ENCODE measurements at places on chromosomes 12 and 14.

DNA sequence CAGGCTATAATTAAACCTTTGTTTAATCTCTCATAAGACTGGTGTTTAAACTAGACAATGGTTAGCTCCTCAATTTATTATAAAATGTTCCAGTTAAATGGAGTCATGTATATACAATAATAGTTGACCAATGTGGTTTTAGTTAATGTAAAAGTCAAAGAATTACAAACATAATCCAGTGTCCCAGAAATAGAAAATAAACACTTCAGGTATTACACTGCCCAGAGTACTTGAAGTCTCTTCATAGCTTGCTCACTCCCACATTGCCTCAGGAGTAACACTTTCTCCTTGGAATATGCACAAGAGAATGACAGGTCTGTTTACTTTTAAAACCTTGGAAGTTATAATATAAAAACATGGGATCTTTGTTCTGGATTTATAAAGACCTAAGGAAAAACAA lies 60.5 kb downstream of the SLC38A1 start:
- no peak for DNase-seq

GRCh38 chr12:4556735-4557530 lies 5.1 kb upstream of the DYRK4 start:
- no peak for DNase-seq

GRCh38 chr12:108910336-108910735 lies 30.4 kb downstream of the DAO start:
- no peak for DNase-seq

DNA sequence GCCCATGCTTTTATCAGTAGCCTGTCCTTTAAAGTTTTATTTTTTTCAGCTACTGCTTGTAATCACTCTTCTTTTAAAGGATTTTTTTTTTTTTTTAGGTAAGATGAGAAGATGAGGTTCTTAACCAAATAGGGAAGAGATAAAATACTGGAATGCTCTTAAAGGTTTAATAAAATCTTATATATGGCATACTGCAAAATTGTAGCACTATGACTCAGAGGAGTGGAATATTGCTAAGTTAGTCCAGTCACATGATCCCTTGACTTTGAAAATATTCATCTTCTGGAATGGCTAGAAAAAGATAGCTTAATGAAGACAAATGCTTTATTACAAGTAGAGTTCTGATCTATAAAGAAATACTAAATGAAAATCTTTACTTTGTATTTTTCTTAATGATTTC lies 116.6 kb downstream of the NAV3 start:
- peak; percentile 8 for DNase-seq

- DNase-seq = peak; percentile 75
These were observed 111.9 kb downstream of the CALM1 start for GRCh38 chr14:90508536-90509254.

- DNase-seq = no peak
These were observed 47.8 kb downstream of the ATL1 start for GRCh38 chr14:50607761-50608160.

DNA sequence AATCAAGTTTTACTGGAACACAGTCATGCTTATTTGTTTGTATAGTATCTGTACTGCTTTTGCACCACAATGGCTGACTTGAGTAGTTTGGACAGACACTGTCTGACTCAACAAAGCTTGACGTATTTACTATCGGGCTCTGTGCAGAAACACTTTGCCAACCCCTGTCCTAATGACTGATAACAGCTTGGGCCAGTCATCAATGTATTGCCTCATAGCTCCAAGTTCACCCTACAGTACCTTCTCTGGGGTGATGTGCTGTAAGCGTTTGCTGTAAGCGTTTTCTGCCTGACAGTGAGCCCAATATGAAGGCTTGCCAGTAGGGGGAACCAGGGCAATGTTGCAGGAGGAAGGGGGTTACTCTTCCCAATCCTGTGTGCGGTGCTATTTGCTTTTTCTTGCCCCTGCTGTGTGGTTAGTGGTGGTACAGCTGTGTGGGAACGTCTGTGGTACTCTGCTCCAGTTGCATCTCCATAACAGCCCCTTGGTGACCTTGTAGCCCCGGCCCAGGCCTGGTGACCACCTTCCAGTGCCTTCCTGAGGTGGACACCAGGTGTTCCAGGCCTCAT lies 5.4 kb upstream of the CCDC177 start:
- peak; percentile 85 for DNase-seq

- DNase-seq = no peak
These were observed 18.3 kb upstream of the LRP1-AS start for GRCh38 chr12:57165741-57166140.

GRCh38 chr14:33567731-33568130 lies 383.1 kb downstream of the EGLN3 start:
- DNase-seq = no peak

DNA sequence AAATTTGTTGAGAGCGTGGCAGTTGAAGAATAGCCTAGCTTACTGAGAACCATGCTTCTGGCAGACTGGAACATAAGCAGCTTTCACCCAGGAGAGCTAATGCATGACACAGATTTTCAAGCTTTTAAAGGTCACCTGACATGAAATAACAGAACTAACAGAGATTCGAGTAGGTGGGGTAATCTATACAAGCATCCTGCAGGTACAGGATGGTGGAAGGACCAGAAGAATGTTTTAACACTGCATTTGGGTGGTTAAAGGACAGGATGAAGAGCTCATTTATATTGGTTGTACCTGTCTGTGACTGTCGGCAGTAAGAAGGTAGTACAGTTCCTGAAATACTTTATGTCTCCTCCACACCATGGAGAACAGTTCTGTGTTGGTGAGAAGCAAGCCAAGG lies 8.9 kb downstream of the PELI2 start:
- DNase-seq = no peak

DNA sequence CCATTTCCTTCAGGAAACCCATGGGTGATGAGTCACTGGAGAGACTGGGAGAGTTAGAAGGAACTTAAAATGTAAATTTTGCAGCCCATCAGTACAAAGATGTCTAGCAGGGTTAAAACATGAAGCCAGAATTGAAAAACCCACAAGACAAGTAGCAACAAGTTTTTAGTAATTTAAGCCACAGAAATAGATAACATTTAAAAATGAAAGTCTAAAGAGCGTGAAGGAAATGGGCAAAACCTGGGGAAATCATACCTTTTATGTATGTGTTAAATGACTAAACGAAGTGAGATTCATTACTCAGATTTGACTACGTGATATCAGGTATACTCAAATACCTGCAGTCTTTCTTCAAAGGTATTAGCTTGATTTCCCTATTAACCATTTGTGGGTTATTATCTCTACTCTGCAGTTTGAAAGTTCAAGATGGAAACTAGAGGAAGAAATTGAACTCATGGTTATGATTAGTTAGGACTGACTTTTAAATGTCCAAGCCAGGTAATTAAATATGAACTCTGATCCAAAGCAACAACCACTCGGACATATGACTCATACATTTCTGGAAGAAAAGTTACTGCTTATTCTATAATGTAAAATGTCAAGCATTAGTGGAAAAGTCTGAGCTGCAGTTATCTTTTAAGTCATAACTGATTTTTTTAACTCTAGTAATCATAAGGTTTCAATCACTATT lies 84.1 kb downstream of the ITPR2 start:
- DNase-seq = no peak

DNA sequence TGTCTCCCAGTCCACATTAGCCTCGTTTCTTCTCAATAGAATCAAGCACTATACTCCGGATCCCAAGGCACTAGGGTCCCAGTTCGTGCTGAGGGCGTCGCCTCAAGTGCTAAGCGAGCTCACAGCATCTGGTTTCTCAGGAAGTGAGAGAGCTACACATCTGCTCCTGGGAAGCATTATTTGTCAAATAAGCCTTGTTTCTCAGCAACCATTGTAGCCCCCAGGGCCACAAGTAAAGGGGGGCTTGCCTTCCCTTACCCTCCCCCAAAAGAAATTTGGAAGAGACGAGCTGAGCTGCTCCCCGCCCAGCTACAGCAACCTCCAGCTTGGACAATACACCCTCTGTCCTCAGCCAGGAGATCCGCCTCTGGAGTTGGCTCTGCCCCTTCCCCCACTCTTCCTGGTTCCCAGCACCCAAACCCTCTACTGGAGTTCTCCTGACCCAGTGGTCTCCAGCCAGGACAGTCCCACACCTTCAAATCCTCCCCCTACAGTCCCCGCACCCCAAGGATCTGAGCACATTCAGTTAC lies 5.7 kb upstream of the TNS2 start:
- DNase-seq = peak; percentile 12

GRCh38 chr14:60506462-60506984 lies 2.4 kb upstream of the SIX6 start:
- no peak for DNase-seq

DNA sequence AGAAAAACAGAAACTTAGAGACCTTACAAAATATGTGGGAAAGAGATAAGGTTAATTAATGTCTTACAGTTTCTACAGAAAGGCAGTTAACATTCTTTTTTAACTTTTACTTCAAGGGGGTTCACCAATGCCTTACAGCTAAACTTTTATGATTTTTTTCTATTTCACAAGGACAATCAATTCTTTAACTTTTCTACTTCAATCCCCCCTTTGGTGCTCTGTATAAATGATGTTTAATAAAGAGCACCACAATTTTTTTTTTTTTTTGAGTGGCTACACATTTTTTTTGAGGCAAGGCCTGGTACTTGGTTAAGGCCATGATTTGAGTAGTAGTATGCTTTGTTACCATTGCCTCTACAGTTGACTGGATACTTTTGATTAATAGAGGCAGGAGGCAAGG lies 279.6 kb downstream of the PRKD1 start:
- no peak for DNase-seq

DNA sequence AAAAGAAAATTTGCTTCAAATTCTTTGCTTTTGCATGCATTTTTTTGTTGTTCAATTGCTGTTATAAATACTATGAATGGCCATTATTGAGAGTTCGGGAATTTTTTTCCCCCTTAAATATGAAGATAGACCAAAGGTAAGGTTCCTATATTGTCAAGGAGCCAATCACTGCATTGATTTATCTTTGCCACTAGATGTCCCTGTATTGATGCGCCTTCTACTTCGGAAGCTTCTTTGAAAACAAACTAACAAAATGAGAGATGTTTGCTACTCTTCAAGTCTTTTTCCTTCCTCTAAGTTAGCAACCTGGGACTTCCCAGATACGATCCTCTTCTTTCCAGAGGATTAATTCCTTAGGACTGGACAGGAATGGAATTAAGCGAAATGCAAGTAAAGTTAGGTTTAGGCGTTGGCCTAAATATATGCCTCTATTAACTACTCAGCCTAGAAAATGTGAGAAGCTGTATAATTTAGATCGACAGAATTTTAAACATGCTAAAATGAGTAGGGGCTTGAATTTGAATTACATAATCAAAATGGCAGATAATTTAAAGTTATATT lies 318.1 kb downstream of the AEBP2 start:
- peak; percentile 52 for DNase-seq

- no peak for DNase-seq
These were observed 43.8 kb downstream of the RESF1 start for GRCh38 chr12:32002848-32003493.

DNA sequence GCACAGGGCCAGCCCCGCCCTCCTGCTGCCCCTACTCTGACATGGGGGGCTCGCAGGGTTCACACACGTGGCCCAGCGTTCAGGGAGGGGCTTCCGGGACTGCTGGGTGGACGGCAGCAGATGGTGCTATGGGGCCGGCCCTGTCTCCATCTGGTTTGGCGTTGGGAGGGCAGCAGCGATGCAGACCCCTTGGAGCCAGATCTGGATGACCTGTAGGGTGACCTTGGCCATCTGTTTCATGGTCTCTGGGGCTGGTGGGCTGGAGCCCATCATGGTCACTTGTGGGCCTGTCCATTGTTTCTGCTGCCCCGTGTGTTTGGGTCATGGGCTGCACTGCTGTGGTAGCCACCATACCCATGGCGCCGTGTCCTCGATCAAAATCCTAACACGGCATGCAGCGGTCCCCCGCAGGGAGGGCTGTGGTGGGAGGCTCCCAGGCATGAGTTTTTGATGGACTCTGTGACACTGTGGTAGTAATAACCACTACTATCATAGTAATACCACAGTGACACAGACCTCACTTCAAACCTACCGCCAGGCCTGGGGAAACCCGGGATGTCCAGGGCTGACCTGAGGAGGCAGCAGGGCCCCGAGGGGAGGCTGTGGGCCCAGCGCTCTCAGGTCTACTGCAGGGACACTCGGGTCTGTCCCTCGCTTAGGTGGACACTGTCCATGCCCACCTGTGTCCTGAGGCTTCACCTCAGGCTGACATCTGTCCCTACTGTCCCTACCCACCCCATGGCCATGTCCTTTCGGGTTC lies 359.4 kb downstream of the TMEM121 start:
- DNase-seq = no peak

GRCh38 chr12:63228853-63229252 lies 77.9 kb upstream of the AVPR1A start:
- DNase-seq = no peak

DNA sequence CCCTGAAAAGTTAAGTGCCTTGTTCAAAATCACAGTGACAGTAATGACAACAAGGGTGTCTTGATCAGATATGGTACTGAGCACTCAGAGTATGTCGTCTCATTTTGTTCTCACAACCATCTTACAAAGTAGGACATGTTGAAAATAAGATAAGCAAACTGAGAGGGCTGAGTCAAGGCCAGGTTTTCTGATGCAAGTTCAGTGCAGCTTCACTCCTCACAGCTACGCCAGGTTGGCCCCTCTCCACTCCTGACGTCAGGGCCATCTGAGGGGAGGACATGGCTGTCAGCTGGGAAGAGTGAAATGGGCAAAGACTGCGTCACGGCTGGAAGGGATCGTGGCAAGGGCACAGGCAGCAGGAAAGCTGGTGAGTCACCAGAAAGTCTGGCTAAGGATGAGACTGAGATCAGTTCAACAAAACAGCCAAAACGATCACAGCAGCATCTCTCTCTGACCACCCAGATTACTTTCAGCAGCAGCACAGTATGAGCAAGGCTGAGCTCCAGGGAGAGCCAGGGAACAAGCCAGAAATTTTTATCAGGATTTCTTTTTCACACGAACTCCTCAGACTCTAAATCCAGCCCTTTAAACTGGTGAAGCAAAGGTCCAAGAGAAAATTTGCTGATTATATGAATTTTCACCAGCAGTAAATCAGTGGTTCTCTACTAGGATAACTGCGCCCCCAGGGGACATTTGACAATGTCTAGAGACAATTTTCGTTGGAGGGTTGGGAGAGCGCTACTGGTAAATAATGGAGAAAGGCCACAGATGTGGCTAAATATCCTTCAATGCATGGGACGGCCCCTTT lies 297.9 kb upstream of the AMIGO2 start:
- DNase-seq = peak; percentile 78

GRCh38 chr12:63915105-63915800 lies 70.8 kb downstream of the SRGAP1 start:
- no peak for DNase-seq

GRCh38 chr12:19186722-19187661 lies 57.5 kb downstream of the PLEKHA5 start:
- peak; percentile 69 for DNase-seq

- peak; percentile 23 for DNase-seq
These were observed 43.2 kb downstream of the PLEKHG7 start for GRCh38 chr12:92745856-92746550.

GRCh38 chr14:102750376-102750775 lies 26.9 kb upstream of the TRAF3 start:
- DNase-seq = no peak

- peak; percentile 4 for DNase-seq
These were observed 1165.4 kb downstream of the TMEM121 start for GRCh38 chr14:106691601-106692291.

DNA sequence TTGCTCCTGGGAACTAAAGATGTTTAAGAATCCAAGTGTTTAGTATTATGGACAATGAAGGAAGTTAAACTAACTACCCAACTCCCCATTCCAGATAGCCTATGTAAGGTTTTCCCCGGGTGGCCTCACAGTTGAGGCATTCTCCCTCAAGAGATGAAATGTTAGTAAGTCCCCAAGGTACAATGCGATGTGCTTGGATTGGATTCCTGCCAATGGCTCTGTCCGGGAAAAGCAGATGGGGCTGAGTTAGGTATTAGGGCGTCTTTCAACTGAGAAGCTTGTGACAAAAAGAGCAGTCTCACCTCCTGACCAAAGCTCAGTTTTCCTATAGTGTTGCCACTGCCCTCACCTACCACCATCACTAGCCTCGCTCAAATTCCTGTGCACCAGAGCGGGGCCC lies 64.8 kb upstream of the E2F7 start:
- no peak for DNase-seq

Data from hepatocyte (in vitro differentiated cells).